Naive thymus-derived CD4-positive, alpha-beta T cell (primary cell): ENCODE measurements at places on chromosomes 1 and 21. TPM values are rescaled to one million over a fixed set of nuclear protein-coding genes. Genes with fewer than 3 reads are reported as not detected.

DNA sequence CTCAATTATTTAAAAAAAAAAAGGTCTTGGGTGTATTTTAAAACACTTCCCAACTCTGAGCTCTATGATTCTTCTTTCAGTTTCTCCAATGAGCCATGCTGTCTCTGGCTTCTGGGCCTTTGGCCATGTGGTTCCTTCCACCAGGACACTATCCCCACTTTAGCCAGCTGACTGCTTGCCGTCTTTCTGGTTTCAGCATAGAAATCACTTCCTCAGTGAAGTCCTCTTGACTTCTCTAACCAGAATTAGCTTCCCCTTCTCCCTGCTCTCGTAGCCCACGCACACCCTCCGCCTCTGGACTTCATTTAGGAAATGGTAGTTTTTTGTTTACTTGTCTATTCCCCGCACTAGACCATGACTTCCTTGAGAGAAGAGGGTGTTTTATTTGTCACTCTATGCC lies 1.1 kb upstream of the DIO1 start:
- DNase-seq = no peak

- DNase-seq = peak; percentile 98
These were observed at the start of gene MIB2 for GRCh38 chr1:1615256-1616044. MIB2 (plus strand) TSS chr1:1615500; CDS start chr1:1623453, 7,953 bp downstream.

DNA sequence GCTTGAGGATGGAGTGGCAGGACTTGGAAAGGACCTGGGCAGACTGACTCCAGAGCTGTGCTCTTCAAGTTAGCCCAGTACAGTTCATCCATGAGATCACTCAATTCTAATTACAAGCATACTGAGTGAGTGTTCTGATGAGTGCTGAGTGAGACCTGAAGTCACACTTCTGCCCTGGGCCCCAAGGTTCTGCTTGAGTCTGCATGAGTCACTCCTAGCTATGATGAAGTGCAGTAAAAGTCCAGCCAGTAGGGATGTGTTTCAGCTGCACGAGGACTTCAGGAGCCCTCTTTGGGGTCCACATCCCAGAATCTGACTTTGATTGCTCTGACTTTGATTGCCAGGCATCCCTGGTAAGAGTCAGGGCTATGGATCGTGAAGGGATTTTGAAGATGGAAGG lies 35.8 kb downstream of the PLEKHA6 start:
- DNase-seq = no peak

DNA sequence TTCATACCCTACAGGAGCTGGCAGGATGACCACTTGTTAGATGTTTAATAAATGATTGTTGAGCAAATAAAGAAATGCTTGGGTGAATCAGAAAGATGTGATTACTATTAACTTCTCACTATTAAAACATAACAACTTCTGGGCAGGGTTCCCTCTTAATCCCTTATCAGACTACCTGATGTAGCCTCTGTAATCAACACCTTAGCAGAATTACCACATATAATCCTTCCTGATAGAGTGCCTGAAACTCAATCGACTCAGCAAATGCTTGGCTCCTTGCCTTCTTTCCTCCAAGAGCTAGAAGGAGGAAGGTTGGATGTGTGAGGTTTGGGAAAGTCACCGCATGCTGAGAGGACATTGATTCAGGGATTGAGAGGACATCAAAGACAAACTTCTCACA lies 34.8 kb upstream of the DSCAM start:
- DNase-seq = no peak

DNA sequence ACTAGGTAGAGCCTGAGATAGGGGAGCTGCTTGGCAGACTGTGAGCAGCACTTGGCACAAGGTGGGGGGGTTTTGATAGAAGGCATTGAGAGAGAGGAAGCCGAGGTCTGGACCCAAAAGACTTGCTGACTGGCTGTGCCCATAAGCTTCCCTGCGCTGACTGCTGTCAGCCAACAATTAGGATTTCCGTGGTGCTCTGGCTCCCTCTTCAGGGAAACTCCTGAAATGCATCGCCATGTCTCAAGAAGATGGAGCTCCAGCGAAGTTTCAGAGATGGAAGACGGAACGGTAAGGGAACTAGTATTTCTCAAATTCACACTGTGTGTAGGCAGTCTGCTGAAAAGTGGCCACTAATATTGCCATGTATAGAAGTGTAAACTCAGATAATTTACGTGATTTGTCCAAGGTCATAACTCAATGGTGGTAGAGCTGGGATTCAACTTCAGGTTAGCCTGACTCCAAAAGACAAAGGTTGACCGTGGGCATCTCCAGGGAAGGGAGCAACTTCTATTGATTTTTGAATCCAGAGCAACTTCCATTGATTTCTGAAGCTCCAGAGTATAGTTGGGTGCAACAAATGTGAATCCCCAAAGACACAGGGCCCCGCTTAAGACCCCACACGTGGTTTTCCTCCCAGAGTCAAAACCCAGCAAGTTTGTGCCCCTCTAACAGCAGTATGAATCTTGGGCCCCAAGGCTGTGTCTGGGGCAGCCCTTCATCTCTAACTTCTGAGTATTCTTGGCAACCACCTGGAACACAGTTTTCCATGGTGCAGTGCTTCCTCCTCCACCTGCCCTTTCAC lies 44.5 kb upstream of the CRNN start:
- DNase-seq = peak; percentile 60

DNA sequence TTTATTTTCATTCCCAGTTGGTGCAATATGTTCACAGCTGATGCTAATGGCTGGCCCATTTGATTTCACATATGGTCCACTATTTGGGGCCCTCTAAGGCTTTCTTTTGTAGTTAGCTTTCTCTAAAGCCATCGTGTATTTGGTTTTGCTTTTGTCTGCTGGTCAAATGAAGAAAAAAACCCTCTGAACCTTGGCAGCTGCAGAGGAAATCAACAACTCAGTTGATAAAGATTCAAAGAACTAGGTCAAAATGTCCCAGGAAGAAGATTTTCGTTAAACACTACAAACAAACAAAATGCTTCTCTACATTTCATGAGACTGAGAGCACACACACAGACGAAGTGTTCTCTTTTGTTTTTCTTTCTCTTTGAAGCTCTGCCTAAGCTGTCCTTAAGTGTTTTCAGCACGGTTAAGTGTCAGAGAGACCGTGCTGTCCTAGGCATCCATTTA lies 655.0 kb downstream of the RWDD3 start:
- no peak for DNase-seq

DNA sequence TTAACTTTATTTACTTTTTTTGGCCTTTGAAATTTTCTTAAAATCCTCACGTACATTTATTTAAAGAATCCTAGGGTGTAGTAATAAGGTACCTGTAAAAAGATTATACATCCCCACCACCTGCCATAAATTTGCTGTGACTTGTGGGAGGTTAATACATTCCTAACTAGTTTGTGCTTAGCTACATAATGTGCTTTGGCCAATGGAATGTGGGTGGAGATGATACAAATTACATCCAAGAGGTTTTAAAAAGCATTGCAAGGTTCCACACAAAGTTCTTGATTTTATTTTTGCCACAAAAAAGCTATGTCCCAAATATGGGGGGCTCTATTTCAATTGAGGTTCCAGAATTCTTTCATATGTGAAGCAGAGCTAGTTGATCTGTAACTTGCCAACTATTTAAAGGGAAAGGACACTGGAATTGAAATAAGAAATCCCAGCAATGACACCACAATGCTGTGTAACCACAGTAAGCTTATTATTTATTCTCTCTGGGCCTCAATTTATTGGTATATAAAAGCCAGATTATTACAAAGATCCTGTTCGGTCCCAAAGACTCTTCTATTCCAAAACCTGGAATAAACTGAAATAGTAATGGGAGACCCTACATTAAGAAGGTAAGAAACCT lies 15.7 kb downstream of the ASPM start:
- no peak for DNase-seq

DNA sequence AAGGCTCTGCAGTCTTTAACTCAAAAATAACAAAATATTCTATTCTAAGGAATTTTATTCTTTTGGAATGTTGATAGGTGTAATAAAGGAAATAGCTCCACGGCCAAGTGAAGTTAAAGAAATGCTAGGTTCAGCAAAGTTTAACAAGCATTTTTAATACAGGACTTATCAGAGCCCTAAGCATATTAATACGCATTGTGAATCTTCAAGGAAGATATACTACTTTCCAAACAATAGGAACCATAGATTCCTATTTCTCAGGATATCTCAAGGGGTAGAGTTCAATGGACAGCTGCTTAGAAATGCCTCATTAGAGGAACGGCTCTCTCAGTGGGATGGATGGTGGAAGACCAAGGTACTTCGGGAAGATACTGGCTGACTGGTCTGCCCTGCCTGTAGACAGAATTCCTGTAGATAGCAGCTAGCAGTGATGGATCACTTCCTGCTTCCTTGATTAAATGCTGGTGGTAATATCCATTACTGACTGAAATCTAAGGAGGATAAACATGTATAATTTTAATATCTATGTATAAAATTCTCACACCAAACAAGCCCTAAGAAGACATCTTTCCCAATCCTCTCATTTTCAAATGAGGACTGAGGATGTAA lies 8.1 kb upstream of the LRRC8C start:
- no peak for DNase-seq

DNA sequence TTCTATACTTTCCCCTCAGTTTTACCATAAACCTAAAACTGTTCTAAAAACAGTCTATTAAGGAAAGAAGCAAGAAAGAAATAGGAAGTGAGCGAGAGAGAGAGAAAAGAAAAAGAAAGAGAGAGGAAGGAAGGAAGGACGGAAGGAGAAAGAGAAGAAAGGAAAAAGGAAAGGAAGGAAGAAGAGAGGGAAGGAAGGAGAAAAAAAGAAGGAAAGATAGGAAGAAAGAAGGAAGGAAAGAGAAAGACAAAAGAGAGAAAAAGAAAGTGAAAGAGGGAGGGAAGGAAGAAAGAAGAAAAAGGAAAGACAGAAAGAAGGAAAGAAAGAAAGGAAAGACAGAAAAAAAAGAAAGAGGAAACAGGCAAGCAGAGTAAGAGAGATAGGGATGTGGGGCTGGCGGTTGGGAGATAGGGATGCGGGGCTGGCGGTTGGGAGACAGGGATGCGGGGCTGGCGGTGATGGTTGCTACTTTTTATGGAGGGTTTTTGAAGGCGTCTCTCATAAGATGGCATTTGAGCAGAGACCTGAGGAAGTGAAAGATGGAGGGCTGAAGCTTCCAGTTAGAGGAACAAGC lies 70.4 kb upstream of the IRF2BP2 start:
- no peak for DNase-seq

DNA sequence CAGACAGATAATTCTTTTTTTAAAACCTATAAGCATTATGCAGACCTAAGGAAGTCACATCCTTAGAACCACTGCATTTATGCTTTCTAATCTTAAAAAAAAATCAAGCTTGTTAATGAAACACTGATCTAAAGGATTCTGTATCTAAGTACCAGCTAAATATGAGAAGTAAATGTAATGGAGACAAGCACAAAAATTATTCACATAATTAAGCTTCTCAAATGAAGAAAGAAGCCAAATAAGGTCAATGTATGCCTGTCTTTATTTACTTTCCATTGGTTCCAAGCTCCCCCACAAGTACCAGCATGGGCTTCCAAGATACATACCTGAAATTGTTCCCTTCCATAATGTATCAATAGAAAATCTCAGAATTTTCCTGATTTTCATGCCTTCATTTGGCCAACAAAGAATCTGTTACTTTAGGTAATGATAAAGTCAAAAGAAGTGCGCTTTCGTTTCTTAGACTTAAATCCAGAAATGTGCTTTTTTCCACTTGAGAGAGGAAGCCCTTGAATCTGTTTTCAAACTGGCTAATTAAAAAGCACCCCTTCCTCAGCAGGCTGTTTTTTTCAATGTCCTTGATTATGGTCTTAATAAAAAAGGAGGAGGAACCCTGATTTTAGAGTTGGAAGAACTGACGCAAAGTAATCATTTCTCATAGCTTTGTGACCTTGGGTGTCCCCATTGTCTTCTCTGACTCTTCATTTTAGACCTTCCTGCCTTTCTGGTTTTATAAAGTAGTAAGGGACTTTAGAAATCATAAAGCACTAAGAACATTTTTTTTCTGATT lies 3.8 kb downstream of the RGS2 start:
- DNase-seq = no peak

- no peak for DNase-seq
These were observed 55.7 kb downstream of the CAPZB start for GRCh38 chr1:19429611-19430010.

GRCh38 chr1:78743626-78744025 lies 94.0 kb downstream of the IFI44 start:
- DNase-seq = no peak

- no peak for DNase-seq
These were observed 124.7 kb downstream of the HIVEP3 start for GRCh38 chr1:41794031-41794430.

DNA sequence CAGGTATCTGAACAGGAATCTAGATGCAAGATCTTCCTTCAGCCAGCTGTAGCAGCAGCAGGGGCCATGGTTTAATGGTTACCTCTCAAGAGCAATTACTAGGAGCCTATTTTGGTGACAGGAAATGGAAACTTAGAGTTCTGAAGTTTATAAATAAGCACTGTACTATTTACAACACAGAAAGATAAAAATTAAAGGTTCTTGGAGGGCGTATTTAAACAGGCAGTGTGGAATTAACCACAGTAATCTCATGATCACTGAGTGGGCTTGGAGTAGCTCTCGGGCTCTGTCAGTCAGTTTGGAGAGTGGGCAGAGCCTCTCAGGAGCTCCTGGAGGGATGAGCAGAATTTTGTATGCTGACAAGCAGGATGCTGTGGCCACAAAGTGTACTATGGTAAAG lies 10.2 kb upstream of the FCRL5 start:
- no peak for DNase-seq

DNA sequence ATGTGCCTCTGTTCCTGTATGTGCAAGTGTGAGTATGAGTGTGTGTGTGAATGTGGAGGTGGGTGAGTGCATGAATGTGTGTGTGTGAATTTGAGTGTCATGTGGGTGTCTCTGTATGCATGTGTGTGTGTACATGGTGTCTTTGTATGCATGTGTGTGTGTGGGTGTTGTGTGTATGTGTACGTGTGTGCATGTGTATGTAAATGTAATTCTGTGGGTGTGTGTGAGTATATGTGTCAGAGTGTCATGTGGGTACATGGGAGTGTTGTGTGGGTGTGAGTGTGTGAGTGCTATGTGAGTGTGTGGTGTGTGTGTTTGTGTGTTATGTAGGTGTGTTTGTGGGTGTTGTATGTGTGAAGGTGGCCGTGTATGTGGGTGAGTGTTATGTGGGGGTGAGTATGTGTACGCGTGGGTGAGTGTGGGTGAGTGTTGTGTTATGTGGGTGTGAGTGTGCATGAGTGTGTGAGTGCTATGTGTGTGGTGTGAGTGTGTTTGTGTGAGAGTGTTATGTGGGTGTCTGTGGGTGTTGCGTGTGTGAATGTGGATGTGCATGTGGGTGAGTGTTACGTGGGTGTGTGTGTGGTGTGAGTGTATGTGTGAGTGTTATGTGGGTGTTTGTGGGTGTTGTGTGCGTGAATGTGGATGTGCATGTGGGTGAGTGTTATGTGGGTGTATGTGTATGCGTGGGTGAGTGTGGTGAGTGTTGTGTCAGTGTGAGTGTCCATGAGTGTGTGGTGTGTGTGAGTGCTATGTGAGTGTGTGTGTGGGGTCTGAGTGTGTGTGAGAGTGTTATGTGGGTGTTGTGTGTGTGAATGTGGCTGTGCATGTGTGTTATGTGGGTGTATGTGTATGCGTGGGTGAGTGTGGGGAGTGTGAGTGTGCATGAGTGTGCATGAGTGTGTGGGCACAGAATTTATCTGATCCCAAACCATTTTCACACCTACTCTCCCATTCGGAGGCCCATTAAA lies 36.6 kb upstream of the NID1 start:
- no peak for DNase-seq

GRCh38 chr1:240478536-240478935 lies 133.4 kb downstream of the GREM2 start:
- DNase-seq = no peak

GBP7 gene
- total RNA-seq = not detected in 2 replicates

LPAR3 gene
- total RNA-seq = 0.97 TPM

NOL9 gene
- total RNA-seq = 57.4 TPM

YY1AP1 gene
- 109 TPM for total RNA-seq

FAM43B gene
- not detected for total RNA-seq

SPRR2A gene
- not detected for total RNA-seq

F13B gene
- not detected for total RNA-seq
